Activated CD4-positive, alpha-beta memory T cell treated with anti-CD3 and anti-CD28 coated beads for 36 hours (primary cell): ENCODE measurements at places on chromosomes 2 and 18. TPM values are rescaled to one million over a fixed set of nuclear protein-coding genes. Genes with fewer than 3 reads are reported as not detected.

DNA sequence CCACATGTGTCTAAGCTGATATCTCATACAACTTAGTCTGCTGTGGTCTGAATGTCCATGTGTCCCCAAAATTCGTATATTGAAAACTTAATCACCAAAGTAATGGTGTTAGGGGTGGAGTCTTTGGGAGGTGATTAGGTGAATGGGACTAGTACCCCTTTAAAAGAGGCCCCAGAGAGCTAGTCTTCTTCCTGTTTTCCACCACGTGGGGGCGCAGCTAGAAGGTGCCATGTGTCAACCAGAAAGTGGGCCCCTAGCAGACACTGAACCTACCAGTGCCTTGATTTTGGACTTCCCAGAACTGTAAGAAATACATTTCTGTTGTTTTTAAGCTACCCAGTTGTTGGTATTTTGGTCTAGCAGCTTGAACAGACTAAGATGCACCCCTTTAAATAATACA is 86.6 kb downstream of the ASB1 start:
- H3K27me3 ChIP-seq: peaks cover 2% of the 10 kb centered on the region
- no peak overlapping the region for H3K4me3 ChIP-seq
- DNase-seq: peak; percentile 51
- H3K36me3 ChIP-seq: peaks cover 7% of the 10 kb centered on the region

GRCh38 chr2:24515831-24516230 is 24.8 kb downstream of the NCOA1 start:
- H3K4me1 ChIP-seq: peaks cover 50% of the 10 kb centered on the region
- H3K27me3 ChIP-seq: no peaks in the 10 kb centered on the region
- H3K27ac ChIP-seq: no peak overlapping the region
- no peak overlapping the region for H3K4me3 ChIP-seq

DNA sequence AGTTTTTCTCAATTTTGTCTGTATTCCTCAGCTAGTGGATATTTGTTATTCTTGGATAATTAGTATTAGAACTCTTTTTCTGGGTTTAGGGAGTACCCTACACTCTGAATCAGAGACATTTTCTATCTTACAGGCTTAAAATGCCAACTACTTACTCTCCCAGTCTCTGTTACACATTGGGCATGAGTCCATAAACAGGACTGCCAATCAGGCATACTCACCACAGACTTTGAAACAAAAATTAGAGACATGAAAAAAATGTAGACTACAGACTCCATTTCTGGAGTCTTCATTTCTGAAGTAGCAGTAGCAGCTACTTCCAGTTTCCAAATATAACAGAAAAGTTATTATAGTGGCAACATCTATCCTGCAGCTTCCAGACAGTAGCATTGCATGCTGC is 279.7 kb downstream of the MBD5 start:
- no peaks in the 10 kb centered on the region for H3K4me1 ChIP-seq
- H3K27ac ChIP-seq: no peak overlapping the region
- no peak overlapping the region for H3K4me3 ChIP-seq
- DNase-seq: no peak

- H3K4me1 ChIP-seq: no peaks in the 10 kb centered on the region
- H3K4me3 ChIP-seq: no peak overlapping the region
- no peaks in the 10 kb centered on the region for H3K36me3 ChIP-seq
These were observed 24.0 kb upstream of the GPC1 start for GRCh38 chr2:240411261-240412160.

DNA sequence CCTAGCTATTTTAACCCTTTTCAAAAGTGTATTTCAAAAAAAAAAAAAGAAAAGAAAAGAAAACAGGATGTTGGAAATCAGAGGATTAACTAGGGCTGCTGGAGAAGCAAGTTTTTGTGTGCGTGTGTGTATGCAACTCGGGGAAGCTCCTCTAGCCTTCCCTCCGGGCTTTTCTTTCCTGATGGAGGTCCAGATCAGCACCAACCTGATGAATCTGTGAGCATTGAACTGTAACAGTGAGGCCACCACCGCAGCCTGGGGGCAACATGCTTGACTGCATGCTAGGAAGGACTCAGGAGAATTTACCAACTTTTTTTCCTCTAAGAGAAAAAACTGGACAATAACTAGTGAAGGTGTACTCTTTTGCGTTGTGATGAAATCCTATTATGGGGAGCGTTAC is 2.3 kb downstream of the OBSL1 start:
- no peak overlapping the region for H3K4me3 ChIP-seq
- peaks cover 35% of the 10 kb centered on the region for H3K27me3 ChIP-seq
- no peak for DNase-seq
- no peaks in the 10 kb centered on the region for H3K4me1 ChIP-seq
- no peaks in the 10 kb centered on the region for H3K36me3 ChIP-seq

- H3K4me3 ChIP-seq: no peak overlapping the region
- no peaks in the 10 kb centered on the region for H3K27me3 ChIP-seq
- no peak for DNase-seq
- H3K4me1 ChIP-seq: no peaks in the 10 kb centered on the region
These were observed 767.0 kb downstream of the SLC4A3 start for GRCh38 chr2:220394433-220394832.

- DNase-seq: no peak
- no peak overlapping the region for H3K27ac ChIP-seq
- H3K4me1 ChIP-seq: no peaks in the 10 kb centered on the region
- no peaks in the 10 kb centered on the region for H3K36me3 ChIP-seq
These were observed 24.8 kb upstream of the KIDINS220 start for GRCh38 chr2:8862230-8862629.

- peaks cover 52% of the 10 kb centered on the region for H3K4me1 ChIP-seq
- peak overlapping the region; percentile 84 for H3K27ac ChIP-seq
- no peaks in the 10 kb centered on the region for H3K36me3 ChIP-seq
- H3K4me3 ChIP-seq: peak overlapping the region; percentile 66
- no peaks in the 10 kb centered on the region for H3K27me3 ChIP-seq
- peak; percentile 80 for DNase-seq
These were observed 63.5 kb upstream of the TAF1B start for GRCh38 chr2:9779596-9780264.

DNA sequence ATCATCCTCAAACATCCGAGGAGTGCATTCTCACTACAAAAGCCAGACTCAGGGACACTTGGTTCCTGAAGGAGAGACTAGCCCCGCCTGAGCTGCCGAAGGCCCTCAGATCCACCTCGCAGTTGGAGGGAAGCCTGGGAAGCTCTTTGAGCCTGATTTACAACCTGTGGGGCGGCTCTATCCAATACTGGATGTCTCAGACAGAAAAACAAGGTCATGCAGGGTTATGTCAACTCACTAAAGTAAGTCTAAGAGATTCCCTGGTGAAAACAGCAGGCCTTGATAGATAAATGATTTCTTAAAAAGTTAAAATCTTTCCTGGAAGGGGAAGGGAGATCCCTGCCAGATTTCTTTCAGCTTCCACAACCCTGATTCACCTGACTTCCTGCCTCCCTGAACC is 284.3 kb downstream of the CYP26B1 start:
- peaks cover 4% of the 10 kb centered on the region for H3K27me3 ChIP-seq
- no peaks in the 10 kb centered on the region for H3K36me3 ChIP-seq
- H3K27ac ChIP-seq: no peak overlapping the region
- no peaks in the 10 kb centered on the region for H3K4me1 ChIP-seq
- no peak for DNase-seq

DNA sequence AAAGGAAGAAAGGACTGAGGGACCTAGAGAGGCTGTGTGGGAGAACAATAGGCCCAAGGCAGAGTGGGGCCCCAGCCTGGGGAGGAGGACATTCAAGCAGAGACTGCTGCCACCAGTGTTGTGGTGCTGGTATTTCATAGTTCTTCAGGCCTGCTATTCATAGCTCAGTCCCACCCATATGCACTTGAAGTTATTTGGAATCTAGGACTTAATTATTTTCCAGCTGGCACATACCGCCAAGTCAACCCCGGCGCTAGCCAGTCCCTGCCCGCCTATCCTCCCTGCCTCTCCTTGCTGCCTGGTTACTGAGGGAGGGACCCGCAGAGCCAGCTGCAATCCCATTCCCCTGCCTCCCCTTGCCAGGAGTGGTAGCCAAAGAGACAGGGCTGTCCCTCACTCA is 141.2 kb downstream of the CABLES1 start:
- no peak overlapping the region for H3K4me3 ChIP-seq
- H3K4me1 ChIP-seq: no peaks in the 10 kb centered on the region
- H3K27ac ChIP-seq: no peak overlapping the region
- H3K27me3 ChIP-seq: no peaks in the 10 kb centered on the region
- no peak for DNase-seq

DNA sequence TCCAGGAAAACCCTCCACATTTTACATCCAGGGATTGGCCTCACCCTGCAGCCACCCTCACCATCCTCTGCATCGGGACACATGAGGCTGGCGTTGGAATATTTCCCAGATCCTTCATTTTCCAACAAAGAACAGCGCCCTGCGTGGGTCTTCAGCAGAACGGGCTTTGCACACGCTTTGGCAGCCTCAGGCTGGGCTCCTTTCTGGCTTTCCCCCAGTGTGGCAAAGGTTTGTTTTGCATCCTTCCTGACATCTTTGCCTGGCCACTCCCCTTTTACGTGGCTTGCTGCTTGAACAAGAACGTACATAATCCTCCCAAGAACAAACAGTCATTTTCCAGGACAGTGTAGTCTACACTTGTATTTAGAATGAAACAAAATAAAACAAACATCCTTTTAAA is 25.6 kb upstream of the GREB1 start:
- DNase-seq: no peak
- peaks cover 15% of the 10 kb centered on the region for H3K27me3 ChIP-seq
- no peak overlapping the region for H3K27ac ChIP-seq
- no peaks in the 10 kb centered on the region for H3K36me3 ChIP-seq

GRCh38 chr2:145751629-145752028 is 1231.7 kb upstream of the ZEB2 start:
- no peaks in the 10 kb centered on the region for H3K27me3 ChIP-seq
- no peaks in the 10 kb centered on the region for H3K36me3 ChIP-seq
- H3K4me3 ChIP-seq: no peak overlapping the region
- DNase-seq: no peak
- H3K27ac ChIP-seq: no peak overlapping the region

GRCh38 chr18:55086906-55087305 is 127.6 kb upstream of the CCDC68 start:
- no peak overlapping the region for H3K27ac ChIP-seq
- no peaks in the 10 kb centered on the region for H3K4me1 ChIP-seq
- no peaks in the 10 kb centered on the region for H3K36me3 ChIP-seq
- no peak for DNase-seq
- peaks cover 1% of the 10 kb centered on the region for H3K27me3 ChIP-seq
- no peak overlapping the region for H3K4me3 ChIP-seq

- DNase-seq: no peak
- no peak overlapping the region for H3K27ac ChIP-seq
- H3K4me3 ChIP-seq: no peak overlapping the region
- peaks cover 13% of the 10 kb centered on the region for H3K4me1 ChIP-seq
- peaks cover 43% of the 10 kb centered on the region for H3K36me3 ChIP-seq
These were observed 53.3 kb upstream of the AP1S3 start for GRCh38 chr2:223890721-223891120.

DNA sequence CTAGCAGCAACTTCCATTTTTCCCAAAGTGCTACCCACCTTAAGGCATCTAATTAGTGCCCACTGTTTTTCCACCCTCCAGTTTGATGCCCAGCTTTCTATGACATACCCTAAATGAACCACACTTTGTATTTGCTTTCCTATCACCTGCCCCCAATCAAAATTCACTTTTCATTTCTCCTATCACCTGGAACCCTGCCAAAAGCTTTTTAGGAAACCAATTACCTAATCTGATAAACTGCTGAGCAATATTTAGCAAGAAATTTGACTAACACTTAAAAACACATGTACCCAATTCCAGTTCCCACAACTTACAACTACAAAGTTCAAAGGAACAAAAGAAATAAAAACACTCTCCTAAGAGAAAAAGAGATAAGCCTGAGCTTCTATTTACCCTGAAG is 71.7 kb downstream of the IKZF2 start:
- no peak for DNase-seq
- H3K27ac ChIP-seq: no peak overlapping the region
- no peaks in the 10 kb centered on the region for H3K27me3 ChIP-seq

The KCNG2 gene
- total RNA-seq: not detected

The TM4SF20 gene
- not detected for total RNA-seq

The CABYR gene
- 1.4 TPM for total RNA-seq

The DNAJC5G gene
- total RNA-seq: 0.19 TPM

The CTAGE1 gene
- total RNA-seq: not detected

The TRIM43 gene
- not detected for total RNA-seq

The FTCDNL1 gene
- 2.9 TPM for total RNA-seq

The KCTD1 gene
- 3.2 TPM for total RNA-seq

The TEX44 gene
- not detected for total RNA-seq
